AG08395 (cell line): ENCODE measurements at places on chromosomes 3 and 15.

GRCh38 chr3:52893723-52894122 is 3.6 kb downstream of the STIMATE start:
- no peak for DNase-seq

- no peak for DNase-seq
Observed at GRCh38 chr15:100911086-100911485, 8.1 kb upstream of the LRRK1 start.

DNA sequence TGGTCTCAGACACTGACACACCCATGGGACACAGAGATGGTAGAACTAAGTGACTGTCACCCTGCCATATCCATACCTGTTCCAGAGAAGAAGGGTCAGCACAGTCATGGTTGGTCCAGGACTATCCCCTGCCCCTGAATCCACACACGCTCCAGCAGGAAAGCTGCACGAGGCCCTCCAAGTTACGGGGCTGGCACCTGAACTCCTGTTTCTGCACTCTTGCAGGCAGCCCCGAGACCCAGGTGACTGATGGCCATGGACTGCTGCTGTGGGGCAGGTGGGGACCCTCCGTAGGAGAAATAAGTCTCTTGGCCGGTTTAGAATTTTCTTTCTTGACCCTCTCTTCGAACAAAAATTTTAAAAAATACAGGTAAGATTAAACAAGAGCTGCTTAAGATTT is 30.6 kb downstream of the CHDH start:
- no peak for DNase-seq

DNA sequence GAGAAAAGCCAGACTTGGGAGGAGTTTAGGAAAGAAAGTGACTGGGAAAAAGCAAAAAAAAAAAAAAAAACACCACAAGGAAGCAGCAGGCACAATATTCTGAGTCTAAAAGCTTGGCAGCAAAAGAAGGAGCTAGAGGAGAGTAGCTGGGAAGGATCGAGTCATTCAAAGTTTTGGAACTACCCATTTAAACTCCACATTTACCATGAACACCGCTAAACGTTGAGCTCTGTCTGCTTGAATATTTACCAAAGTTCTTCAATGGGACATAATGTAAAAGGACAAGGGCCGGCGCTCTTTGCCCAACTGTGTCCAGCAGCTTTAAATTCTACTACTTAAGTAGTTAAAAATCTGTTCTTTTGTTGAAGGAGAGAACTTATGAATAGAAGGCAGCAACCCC is 481.9 kb downstream of the FOXP1 start:
- DNase-seq, result peak; percentile 44

DNA sequence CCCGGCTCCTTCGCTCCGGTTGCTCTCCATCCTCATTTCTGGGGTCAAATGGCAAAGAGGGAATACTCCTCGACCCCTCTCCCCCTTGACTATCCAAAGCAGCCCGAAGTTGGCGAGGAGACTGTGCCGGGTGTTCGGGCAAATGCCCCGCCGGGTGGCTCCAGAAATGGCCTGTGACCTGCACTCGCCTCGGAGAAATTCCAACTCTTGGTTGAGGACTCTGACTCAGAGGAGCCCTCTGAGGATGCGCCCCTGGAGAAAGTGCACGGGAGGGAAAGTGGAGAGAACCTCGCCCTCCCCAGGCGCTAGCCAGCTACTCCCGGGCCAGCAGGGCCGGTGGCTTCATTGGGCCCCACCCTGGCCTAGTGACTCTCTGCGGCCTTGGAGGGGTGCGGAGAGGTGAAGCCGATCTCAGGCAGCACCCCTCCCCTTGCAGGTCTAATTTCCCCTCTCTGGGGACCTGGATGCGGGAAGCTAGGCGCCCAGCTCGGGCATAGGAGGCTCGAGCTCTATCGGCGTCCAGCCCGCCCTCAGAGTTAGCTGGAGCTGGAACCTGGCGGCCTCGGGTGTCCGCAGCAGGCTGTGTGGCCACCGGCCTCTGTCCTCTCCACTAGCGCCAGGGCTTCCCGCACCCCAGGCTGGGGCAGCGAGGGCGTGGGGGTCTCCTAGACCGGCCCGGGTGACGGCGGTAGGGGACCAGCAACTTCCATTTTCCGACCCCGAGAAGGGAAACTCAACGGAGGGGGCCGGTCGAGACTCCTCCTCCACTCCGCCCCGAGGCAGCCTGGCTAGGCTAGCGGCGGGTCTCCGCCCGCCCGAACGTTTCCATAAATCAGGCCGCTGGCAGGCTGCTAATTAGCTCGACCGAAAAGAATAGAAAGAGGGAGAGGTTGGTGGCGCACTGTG is 29.4 kb downstream of the NR2F2 start:
- DNase-seq, result peak; percentile 38

DNA sequence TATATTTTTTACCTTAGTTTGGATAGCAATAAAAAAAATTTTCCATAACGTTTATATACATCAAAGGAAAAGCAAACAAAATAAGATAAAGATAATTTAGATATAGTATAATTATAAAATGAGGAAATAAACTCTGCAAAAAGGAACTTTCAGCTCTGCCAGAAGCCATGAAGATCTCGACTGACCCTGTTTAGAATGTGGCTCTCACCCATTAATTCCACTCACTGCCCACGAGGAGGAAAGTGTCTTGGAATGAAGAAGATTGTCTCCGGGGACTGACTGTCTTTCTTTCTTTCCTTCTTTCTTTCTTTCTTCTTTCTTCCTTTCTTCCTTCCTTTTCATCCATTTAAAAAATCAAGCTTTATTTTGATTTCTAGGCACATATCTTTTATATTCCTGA is 20.1 kb upstream of the PRR20G start:
- DNase-seq, result no peak

- no peak for DNase-seq
Observed at GRCh38 chr3:125310623-125311081, 64.5 kb downstream of the ZNF148 start.

- DNase-seq, result no peak
Observed at GRCh38 chr15:81284256-81285031, 39.5 kb downstream of the STARD5 start.

DNA sequence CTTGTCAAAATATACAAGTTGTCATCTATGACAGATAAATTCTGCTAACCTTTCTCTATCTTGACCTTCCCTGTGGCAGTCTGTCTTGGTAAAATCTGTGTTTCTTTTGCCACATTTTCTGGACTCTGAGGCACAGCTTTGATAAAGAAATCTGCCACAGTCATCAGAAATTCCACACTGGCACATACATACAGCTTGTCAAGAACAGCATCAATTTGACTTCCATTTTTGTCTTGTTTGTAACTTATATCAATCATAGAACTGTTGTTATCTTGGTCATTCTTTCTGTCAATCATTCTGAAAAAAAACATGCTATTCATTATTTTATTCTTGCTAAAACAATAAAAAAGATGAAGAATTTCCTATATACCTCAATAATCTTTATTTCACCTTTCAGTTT is 130.8 kb downstream of the VPS13C start:
- no peak for DNase-seq

DNA sequence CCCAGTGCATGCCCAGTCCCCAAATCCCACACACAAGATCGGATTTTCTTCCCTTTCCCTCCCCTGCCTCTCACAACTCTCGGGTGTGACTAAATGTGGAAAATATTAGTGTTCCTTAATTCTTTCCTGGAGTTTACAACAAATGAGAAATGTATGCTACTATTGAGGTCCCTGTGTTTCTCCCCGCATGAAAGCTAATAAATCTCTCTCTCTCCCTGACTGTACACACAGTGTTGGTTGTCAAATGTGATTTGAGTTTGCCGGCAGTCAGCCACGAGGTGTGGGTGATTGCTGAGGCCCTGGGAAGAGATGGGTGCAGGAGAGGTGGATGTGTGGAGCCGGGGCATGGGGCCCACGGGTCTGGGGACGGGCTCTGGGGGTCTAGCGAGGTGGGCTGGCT is 161.4 kb upstream of the IQSEC1 start:
- DNase-seq, result no peak

DNA sequence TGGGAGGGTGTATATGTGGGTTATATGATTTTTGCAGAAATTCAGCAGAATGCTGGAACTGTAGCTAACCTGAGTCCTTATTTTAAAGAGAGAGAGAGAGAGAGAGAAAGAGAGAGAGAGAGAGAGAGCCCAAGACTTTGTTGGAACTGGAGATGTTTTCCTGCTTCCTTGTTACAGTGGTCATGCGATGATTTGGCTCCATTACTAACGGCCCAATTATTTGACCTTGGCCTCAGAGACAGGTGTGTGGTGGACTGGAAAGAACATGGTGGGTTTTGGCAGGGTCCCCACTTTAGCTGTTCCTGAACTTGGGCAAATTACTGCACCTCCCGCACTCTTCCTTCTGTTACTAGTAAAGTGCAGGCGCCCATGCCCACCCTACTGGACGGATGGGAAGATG is 14.8 kb upstream of the ACSBG1 start:
- DNase-seq, result no peak

- no peak for DNase-seq
Observed at GRCh38 chr3:136247855-136248590, 2.1 kb upstream of the PCCB start.
